ENCODE measurements at places on chromosomes 6 and 20.
A peak's percentile ranks its signal among the peaks of the same experiment; 100 is the strongest.

DNA sequence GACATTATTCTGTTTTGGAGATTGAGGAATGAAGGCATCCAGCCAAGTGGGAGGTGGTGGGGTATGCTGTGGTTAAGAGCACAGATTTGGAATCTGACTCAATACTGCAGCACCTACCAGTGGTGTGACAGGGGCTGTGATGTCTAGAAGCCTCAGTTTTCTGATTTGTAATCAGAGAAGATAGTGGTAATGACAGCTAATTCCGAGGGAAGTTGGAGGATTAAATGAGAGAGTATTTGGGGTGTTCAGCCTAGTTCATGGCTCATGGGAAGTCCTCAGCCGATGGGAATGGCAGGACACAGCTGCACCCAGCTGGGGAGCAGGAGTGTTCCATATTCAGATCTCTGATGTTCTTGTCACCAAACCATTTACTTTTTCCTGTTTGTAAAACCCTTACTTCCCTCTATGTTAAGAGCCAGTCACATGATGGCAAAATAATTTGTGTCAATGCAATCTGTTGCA, 9.3 kb downstream of the SLC9A8 start:
- DNase-seq: peak; percentile 34

GRCh38 chr6:20211941-20212391, 303 bp downstream of the MBOAT1 start:
- DNase-seq: no peak

DNA sequence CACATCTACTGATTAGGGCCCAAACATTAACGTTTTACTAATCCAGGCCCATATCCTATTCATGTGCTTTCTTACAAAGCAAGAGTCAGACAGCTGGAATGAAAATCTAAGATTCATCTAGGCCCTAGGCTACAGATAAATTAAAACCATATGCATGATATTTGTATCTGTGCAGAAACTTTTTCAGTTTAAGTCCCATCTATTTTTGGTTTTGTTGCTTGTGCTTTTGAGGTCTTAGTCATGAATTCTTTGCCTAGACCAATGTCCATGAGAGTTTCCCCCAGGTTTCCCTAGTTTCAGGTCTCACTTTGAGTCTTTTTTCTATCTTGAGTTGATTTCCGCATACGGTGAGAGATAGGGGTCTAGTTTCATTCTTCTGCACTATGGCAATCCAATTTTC, 20.2 kb downstream of the ADNP start:
- DNase-seq: no peak

DNA sequence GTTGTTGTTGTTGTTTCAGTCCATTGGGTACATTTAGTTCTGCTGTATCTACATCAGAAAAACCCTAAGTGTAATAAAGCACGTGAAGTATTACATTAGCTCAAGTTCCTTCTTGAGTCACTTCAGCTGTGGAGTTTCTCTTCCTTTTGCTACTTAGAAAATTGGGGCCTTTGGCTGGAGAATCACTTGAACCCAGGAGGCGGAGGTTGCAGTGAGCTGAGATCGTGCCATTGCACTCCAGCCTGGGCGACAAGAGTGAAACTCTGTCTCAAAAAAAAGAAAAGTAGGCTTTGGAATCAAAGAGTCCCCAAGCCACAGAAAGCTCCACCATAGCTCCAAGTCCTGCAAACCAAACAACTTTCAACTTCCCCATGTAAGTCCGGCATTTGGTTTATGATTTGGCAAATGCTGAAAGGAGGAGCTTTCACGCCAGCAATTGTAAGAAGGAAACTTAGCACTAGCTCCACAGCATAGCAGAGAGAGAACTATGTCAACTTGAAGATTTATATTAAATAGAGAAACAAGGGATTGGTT, 56.5 kb upstream of the RNF144B start:
- peak; percentile 87 for DNase-seq

DNA sequence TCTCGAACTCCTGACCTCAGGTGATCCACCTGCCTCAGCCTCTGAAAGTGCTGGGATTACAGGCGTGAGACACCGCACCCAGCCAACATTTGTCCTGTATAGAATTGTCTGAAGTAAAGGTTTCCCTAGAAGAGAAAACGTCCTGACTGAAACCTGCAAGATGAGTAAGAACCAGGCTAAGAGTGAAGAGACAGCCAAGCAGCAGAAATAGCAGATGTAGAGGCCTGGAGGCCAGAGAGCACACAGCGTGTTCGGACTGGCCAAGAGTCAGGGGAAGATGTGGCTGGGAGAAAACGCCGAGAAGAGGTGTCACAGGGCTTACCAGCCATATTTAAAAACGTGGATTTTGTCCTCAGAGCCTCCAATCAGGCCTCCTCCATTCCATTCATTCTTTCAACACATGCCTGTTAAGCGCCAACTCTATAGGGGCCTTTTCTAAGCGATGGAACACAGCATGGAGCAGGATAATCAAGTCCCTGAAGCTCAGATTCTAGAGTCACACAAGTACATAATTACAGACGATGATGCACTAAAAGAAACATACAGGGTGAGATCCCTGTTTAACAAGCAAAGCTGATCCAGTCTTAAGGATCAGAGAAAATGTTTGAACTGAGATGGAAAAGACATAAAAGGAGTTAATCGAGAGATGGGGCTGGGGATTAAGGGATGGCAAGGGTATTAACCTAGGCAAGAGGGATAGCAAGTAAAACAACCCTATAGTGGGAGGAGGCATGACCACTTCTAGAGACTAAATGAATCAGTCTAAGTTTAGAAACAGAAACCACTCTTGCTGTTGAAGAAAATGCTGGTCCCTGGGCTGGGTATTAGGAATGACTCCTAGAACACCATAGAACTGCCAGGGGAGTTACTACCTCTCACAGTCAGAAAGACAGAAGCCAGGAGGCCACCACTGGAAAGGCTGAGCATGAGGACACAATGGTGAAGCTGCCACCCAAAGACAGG, 4.8 kb downstream of the ZCCHC3 start:
- no peak for DNase-seq

DNA sequence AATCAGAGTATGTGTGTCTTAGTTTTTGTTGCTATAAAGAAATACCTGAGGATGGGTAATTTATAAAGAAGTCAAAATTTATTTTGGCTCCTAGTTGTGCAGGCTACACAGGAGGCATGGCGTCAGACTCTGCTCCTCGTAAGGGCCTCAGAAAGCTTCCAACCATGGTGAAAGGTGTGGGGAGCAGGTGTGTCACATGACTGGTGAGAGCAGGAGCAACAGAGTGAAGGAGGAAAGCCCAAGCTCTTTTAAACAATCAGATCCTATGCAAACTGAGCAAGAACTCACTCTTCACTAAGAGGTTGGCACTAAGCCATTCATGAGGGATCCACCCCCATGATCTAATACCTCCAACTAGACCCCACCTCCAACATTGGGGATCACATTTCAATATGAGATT, 1524.3 kb downstream of the HACE1 start:
- DNase-seq: no peak

- DNase-seq: no peak
These were observed 22.1 kb downstream of the CST4 start for GRCh38 chr20:23666698-23667097.

- peak; percentile 54 for DNase-seq
These were observed 8.5 kb upstream of the ANGPT4 start for GRCh38 chr20:924639-925038.

- DNase-seq: no peak
These were observed 104.0 kb downstream of the TFAP2A start for GRCh38 chr6:10310826-10311225.

DNA sequence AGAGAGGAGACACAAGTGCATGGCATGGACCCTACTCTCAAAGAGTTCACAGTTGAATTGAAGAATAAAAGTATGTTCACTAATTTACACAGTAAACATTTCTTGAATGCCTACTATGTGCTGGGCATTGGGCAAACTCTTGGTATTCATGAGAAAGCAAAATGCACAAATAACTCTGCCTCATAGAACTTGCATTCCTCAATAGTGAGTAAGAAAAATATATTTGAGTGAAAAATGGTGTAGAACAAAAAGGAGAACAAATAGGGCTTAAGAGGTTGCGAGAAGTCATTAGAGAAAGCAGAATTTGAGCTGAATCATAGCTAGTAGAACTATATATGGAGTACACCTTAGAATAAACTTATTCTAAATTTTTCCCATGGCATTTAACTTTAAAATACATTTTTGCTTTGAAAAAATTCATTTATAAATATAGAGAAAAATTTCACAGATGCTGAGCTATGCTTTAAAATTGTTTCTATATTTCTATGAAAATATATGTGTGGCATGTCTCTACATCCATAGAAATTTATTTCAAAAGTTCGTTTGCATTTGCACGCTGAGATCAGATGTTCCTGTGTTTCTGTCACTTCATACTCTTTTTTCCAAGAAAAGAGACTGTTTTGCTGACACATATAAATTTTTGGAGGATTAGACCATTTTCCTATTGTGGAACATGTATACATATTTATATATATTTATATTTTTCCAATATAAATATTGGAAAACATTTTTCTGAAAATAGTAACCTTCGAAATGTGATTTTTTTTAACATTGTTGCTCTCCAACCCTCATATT, 236.1 kb downstream of the KCNQ5 start:
- no peak for DNase-seq

GRCh38 chr6:87851674-87852299, 149.8 kb upstream of the AKIRIN2 start:
- no peak for DNase-seq

- no peak for DNase-seq
These were observed 30.4 kb downstream of the KCNB1 start for GRCh38 chr20:49452011-49452482.

GRCh38 chr20:49320460-49320859, 42.6 kb upstream of the ZNFX1 start:
- DNase-seq: no peak

GRCh38 chr6:16746812-16747211, 14.4 kb downstream of the ATXN1 start:
- DNase-seq: no peak

GRCh38 chr6:42727087-42727611, 4.8 kb upstream of the PRPH2 start:
- DNase-seq: peak; percentile 20

- DNase-seq: no peak
These were observed 50.8 kb downstream of the PSMG4 start for GRCh38 chr6:3309391-3310050.

DNA sequence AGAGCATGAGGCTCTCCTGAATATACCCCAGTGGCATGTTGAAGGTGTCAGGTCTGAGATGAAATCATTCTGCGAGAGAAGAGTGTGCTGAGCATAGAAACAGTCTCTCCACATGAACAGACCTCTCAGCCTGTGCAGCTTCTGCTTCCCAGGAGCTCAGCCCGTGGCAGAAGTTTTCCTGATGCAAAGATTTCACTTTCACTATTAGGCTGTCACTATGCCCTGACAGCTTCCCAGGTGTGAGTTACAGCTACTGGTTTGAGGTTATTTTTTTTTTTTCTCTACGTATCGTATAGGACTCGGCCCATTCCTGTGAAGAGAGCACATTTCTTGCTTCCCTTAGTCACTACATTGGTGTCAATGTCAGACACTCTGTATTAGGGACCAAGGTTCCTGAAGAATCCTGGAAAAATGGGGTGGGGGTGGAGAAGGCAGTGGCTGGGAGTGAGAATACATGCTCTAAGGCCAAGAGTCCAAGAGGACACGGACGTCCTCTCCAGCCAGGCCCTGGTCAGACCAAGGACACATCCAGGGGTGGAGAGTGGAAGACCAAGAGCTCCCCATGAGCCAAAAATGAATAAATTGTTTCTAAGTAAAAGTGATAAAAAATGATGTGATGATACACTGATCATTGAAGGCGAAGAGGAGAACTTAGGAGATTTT, 121.2 kb upstream of the AKAP12 start:
- DNase-seq: no peak

DNA sequence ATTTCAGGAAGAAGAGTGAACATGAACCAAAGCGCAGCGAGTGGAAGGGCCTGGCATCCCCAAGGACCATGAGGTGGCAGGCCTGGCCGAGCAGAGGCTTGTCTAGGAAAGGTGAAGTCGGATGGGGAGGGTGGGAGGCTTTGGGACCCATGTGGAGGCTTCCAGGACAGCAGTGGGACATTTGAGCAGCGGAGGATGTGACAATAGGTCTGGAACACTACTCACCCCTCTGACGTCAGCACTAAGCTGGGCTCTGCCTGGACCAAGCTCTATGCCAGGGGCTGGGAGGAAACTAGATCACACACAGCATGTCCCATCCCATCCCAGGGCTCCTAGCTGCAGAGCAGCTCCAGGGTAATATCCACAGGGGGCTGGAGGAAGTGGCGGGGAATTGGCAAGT, 175.3 kb upstream of the RIN2 start:
- no peak for DNase-seq

DNA sequence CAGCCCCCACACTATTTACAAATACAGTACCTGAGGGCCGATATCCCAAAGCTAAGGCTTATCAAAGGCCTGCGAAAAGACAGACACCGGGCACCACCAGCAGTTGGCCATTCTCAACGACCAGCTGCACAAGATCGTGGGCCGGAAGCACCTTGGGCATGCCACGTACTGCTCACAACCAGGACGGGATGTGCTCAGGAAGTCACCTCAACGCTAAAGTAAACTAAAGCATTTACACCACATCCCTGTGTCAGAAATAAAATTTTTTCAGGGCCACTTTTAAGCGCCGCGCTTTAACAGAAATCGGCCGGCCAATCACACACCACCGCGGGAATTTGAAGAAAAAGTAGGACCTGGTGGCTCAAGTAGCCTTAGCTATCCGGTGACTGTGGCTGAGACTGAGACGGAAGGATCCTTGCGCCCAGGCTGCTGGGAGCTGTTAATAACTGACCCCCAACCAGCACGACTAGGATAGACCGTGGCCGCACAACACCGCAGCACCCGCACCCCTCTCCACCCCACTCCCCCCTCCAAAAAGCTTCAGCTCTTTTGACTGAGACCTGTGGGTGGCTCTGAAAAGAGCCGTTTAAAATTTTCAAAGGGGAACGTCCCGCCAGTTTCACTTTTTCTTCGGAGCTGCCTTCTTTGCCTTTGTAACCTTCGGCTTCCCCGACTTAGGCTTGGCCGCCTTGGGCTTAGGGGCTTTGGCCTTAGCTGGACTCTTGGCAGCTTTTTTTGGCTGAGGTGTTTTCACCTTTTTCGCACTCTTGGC, 131.2 kb upstream of the BTN3A2 start:
- DNase-seq: peak; percentile 32

DNA sequence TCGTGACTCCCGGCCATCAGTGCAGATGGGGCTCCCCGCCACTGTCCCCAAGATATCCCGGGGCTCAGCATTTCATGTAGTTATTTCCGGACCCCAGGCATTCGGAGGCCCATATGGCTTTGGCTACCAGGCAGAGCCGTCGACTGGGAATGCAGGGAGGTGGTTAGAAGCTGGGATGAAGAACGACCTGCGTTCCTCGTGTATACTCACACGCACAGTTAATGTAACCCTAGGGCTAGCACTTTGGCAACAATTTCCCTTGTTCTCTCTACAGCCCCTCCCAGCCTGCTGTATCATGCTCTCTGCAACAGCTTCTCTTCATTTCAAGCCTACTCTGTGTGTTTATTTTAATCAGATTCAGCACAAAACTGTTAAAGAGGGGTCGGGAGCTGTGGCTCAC, 240.4 kb downstream of the MYLK4 start:
- no peak for DNase-seq

GRCh38 chr20:8423482-8423881, 291.4 kb downstream of the PLCB1 start:
- DNase-seq: no peak
